K562 (cell line): ENCODE measurements at places on chromosomes 7 and 10.

DNA sequence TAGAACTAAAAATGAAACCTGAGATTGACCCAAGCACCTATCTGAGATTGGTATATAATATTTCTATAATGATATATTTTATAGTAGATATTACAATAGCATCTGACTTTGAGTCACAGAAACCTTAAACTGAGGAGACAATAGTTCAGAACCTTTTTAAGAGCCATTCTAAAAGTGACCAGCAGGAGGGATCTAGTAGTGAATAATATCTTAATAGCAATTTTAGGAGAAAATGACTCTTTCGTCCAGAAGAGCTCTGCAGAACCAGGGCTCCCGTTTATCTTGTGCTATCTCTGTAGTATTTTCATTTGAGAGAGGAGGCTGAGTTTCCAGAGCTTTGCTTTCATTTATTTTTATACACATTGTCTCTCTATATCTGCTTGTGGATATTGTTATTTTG is 68.1 kb downstream of the PODXL start:
- H3K36me3 ChIP-seq, result peaks cover 26% of the 10 kb centered on the region; the same call in 2 of the 3 replicates
- H3K27me3 ChIP-seq, result no peaks in the 10 kb centered on the region
- no peak overlapping the region for H3K4me3 ChIP-seq
- no peaks in the 10 kb centered on the region for H3K4me1 ChIP-seq
- DNase-seq, result no peak
- H3K27ac ChIP-seq, result no peak overlapping the region

DNA sequence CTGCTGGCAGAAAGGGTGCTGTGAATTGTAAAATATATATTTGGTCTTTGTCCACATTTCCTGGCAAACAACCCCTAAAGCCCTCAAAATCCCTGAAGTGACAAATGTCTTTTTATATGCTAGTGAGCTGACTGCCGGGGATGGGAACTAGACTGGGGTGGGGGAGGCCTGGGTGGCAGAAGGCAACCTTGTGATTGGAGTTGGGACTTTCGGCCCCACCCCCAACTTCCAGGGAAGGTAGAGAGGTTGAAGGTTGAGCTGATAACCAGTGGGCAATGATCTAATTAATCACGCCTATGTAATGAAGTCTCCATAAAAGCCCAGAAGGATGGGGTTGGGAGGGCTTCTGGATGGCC is 2.7 kb downstream of the EPHA1 start:
- H3K4me3 ChIP-seq, result no peak overlapping the region
- no peaks in the 10 kb centered on the region; the same call in 2 of the 3 replicates for H3K4me1 ChIP-seq
- H3K27ac ChIP-seq, result no peak overlapping the region
- no peaks in the 10 kb centered on the region for H3K36me3 ChIP-seq

DNA sequence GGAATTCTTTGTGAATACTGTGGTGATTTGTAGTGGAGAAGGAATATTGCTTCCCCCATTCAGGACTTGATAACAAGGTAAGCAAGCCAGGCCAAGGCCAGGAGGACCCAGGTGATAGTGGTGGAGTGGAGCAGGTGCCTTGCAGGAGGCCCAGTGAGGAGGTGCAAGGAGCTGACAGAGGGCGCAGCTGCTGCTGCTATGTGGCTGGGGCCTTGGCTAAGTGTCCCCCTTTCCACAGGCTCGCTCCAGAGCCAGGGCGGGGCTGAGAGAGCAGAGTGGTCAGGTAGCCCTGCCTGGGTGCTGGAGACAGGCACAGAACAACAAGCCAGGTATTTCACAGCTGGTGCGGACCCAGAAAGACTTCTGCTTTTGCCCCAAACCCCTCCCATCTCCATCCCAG is 162.9 kb downstream of the EGFR start:
- H3K27me3 ChIP-seq, result peaks cover 53% of the 10 kb centered on the region
- DNase-seq, result no peak
- no peaks in the 10 kb centered on the region; the same call in 2 of the 3 replicates for H3K4me1 ChIP-seq
- no peaks in the 10 kb centered on the region for H3K36me3 ChIP-seq
- H3K27ac ChIP-seq, result no peak overlapping the region
- H3K4me3 ChIP-seq, result no peak overlapping the region

DNA sequence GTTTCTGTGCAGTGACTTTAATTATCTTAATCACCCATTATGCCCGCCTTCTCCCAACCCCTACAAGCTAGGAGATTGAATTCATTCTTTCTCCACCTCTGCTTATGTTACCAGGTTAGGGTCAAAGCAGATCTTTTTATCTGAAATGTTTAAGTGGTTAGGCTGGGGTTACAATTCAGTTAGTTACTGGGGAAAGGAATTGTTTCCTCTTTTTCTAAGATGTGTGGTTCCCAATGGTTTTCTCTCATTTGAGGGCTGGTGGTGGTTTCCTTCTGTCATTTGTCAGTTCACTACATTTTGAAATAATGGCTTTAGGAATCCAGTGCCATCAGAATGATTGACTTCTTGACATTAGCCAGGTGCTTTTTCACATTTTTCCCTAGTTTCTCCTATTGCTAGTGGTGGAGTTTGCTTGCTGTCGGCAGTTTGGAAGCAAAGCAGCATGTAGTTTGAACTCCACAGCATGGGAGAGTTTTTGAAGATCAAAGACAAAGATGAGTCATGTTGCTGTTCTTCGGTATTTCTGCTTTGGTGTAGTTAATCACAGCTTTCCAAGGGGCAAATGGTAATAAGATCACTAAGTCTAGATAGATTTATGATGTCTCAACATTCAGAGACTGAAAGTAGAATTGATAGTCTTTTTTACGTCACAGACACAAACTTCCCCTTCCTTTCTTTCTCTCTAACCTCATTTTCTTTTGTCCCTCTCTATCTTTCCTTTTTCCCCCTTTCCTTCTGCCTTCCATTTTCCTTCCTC is 168.2 kb downstream of the SND1 start:
- H3K27ac ChIP-seq, result peak overlapping the region; percentile 18
- DNase-seq, result peak; percentile 56
- H3K36me3 ChIP-seq, result peaks cover 32% of the 10 kb centered on the region; the same call in 2 of the 3 replicates
- peaks cover 46% of the 10 kb centered on the region for H3K4me1 ChIP-seq
- H3K4me3 ChIP-seq, result no peak overlapping the region

GRCh38 chr7:17915796-17916195 is 24.5 kb downstream of the SNX13 start:
- no peaks in the 10 kb centered on the region for H3K4me1 ChIP-seq
- no peak overlapping the region for H3K4me3 ChIP-seq
- no peak overlapping the region for H3K27ac ChIP-seq
- no peak for DNase-seq

GRCh38 chr7:139340037-139340807 is 915 bp upstream of the FMC1 start:
- H3K4me1 ChIP-seq, result peaks cover 4% of the 10 kb centered on the region; the same call in 1 of the 2 replicates
- no peaks in the 10 kb centered on the region for H3K27me3 ChIP-seq
- peak overlapping the region; percentile 99 for H3K27ac ChIP-seq
- DNase-seq, result peak; percentile 97
- peak overlapping the region; percentile 81 for H3K4me3 ChIP-seq
- peaks cover 12% of the 10 kb centered on the region; the same call in 1 of the 3 replicates for H3K36me3 ChIP-seq

DNA sequence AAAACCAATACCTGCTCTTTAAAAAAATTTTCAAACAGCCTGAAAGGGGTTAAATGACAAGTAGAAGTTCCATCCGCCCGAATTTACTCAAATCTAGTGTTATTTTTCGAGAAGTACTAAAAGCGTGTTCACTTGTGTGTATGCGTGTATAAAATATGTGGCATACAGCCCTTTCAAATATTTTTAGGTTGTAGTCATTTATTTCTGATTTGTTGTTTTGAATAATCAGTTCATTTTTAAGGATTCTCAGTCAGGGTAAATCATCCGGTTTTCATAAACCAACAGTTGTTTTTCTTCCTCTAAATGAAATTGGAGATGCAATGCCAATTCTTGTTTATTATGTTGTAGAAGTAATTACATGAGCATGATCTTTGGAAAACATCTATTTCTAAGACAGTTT is 6.9 kb upstream of the SUN1 start:
- H3K4me1 ChIP-seq, result peaks cover 21% of the 10 kb centered on the region
- peaks cover 31% of the 10 kb centered on the region; the same call in 2 of the 3 replicates for H3K36me3 ChIP-seq
- H3K27me3 ChIP-seq, result no peaks in the 10 kb centered on the region
- no peak overlapping the region for H3K27ac ChIP-seq
- no peak overlapping the region for H3K4me3 ChIP-seq

- no peaks in the 10 kb centered on the region for H3K36me3 ChIP-seq
- no peaks in the 10 kb centered on the region for H3K27me3 ChIP-seq
- no peak overlapping the region for H3K4me3 ChIP-seq
- no peaks in the 10 kb centered on the region for H3K4me1 ChIP-seq
- no peak for DNase-seq
These were observed 50.0 kb downstream of the SUFU start for GRCh38 chr10:102553771-102554170.

DNA sequence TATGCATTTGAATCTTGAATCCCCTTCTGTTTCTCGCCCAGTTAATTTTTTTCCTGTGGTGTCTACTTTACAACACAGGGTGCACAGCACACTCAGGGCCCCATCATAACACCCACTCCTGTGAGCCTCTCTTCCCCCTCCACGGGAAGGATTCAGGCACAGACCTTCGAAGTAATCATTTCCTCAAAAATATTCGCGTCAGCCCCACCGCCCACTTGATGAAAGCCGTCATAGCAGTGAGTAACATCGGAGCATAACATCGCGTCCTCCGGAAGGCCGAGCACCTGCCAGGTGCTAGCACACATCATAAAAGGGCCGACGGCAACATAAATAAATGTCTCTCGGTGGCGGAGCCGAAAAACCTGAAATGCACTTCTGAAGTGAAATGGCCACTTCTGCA is 201.7 kb upstream of the ADARB2 start:
- no peaks in the 10 kb centered on the region for H3K36me3 ChIP-seq
- no peak for DNase-seq
- H3K4me1 ChIP-seq, result no peaks in the 10 kb centered on the region
- H3K27ac ChIP-seq, result no peak overlapping the region
- H3K27me3 ChIP-seq, result peaks cover 11% of the 10 kb centered on the region; the same call in 1 of the 2 replicates

GRCh38 chr10:93334901-93335327 is 147.2 kb downstream of the MYOF start:
- no peaks in the 10 kb centered on the region for H3K36me3 ChIP-seq
- H3K27ac ChIP-seq, result no peak overlapping the region
- H3K27me3 ChIP-seq, result peaks cover 2% of the 10 kb centered on the region; the same call in 1 of the 3 replicates
- H3K4me3 ChIP-seq, result no peak overlapping the region

DNA sequence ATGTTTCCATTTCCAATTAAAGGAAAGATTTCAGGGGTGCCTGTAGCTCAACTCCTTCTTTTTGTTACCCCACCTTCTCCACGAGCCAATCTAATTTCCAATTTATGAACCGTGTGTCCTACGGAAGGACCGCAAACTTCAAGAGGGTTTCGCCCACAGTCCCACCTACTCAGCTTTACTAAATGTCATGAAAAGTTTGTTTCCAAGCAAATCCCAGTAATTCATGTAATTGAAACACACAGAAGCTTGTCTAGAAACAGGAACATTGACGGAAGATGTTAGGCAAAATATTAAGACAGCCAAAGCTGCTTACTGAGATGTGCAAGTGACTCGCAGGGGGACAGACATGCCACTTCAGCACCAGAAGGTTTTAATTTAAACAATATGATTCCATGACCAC is 32.9 kb upstream of the LYZL1 start:
- H3K4me3 ChIP-seq, result no peak overlapping the region
- H3K36me3 ChIP-seq, result no peaks in the 10 kb centered on the region
- H3K27ac ChIP-seq, result no peak overlapping the region
- peaks cover 39% of the 10 kb centered on the region for H3K4me1 ChIP-seq
- DNase-seq, result no peak

GRCh38 chr10:115948465-115948864 is 324.5 kb downstream of the GFRA1 start:
- no peaks in the 10 kb centered on the region for H3K27me3 ChIP-seq
- no peaks in the 10 kb centered on the region for H3K4me1 ChIP-seq
- H3K27ac ChIP-seq, result no peak overlapping the region
- no peak for DNase-seq
- H3K4me3 ChIP-seq, result no peak overlapping the region
- H3K36me3 ChIP-seq, result no peaks in the 10 kb centered on the region

GRCh38 chr7:79046061-79046460 is 407.4 kb downstream of the MAGI2 start:
- H3K36me3 ChIP-seq, result no peaks in the 10 kb centered on the region
- H3K4me1 ChIP-seq, result no peaks in the 10 kb centered on the region
- H3K27me3 ChIP-seq, result no peaks in the 10 kb centered on the region
- no peak overlapping the region for H3K27ac ChIP-seq
- DNase-seq, result no peak

GRCh38 chr10:69335063-69335587 is 56.8 kb downstream of the HK1 start:
- H3K27ac ChIP-seq, result peak overlapping the region; percentile 92
- peak overlapping the region; percentile 36 for H3K4me3 ChIP-seq
- peaks cover 65% of the 10 kb centered on the region for H3K4me1 ChIP-seq
- DNase-seq, result peak; percentile 74

DNA sequence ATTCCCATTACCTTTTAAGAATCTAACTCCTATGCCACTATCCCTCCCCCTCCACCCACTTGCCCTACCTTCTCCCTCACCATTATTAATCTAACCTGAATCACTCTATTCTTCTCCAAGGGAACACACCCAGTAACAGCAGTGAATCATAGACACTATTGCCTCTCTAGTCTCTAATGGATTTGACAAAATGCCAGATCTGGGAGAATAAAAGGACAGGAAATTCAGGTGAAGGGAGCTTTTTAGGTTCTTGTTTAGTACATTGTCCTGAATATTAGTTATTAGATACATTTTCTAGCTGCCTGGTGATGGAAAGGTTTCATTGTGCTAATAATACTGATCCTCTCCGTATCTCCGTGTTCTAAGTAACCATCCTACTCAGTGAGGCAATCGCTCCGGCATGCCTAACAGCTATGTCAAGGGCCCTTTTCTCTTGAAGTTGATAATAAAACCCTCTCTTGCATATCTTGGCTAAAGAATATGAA is 4.1 kb upstream of the SFR1 start:
- no peak overlapping the region for H3K27ac ChIP-seq
- no peak overlapping the region for H3K4me3 ChIP-seq
- H3K4me1 ChIP-seq, result peaks cover 7% of the 10 kb centered on the region; the same call in 1 of the 3 replicates

GRCh38 chr7:100247152-100247757 is 27.5 kb downstream of the PVRIG start:
- H3K4me3 ChIP-seq, result no peak overlapping the region
- 0 out of 3 replicates have a peak overlapping the region, but pooled peaks have one; percentile 48 for H3K27ac ChIP-seq
- peaks cover 44% of the 10 kb centered on the region for H3K4me1 ChIP-seq

DNA sequence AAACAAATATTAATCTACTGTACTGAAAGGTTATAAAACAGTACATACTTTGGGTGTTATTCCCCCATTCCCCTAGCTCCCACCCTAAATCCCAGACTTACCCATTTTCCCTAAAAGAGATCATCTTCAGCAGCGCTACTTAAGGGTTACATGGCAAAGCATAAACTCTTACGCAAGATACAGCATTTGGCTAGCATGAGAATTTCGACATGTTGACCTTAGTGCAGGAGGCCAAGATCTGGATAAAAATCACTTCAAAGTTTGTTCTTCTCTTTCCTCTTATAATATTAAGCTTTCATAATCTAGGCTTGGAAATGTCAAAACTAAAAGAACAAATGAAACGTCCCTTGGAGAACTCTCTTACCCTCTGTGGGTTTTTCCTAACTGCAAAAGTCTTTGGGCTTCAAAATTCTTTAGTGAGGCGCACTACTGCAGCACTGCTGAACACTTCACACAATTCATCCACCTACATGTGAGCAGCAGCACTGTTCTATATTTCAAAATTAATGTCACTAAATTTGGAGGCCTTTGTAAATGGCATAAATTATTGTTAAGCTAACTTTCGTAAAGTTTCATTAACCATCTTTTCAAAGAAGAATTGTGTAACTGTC is 59.5 kb upstream of the PDLIM1 start:
- H3K27me3 ChIP-seq, result no peaks in the 10 kb centered on the region
- DNase-seq, result no peak
- H3K27ac ChIP-seq, result no peak overlapping the region
- H3K4me3 ChIP-seq, result no peak overlapping the region
- H3K36me3 ChIP-seq, result no peaks in the 10 kb centered on the region
